ENCODE measurements at places on chromosomes 6 and 20.

GRCh38 chr6:40845553-40845952 is 193.5 kb downstream of the UNC5CL start:
- DNase-seq = peak; percentile 51

GRCh38 chr6:92790381-92790780 is 629.0 kb downstream of the EPHA7 start:
- no peak for DNase-seq

GRCh38 chr20:44526129-44526528 is 4.3 kb upstream of the SERINC3 start:
- DNase-seq = no peak

DNA sequence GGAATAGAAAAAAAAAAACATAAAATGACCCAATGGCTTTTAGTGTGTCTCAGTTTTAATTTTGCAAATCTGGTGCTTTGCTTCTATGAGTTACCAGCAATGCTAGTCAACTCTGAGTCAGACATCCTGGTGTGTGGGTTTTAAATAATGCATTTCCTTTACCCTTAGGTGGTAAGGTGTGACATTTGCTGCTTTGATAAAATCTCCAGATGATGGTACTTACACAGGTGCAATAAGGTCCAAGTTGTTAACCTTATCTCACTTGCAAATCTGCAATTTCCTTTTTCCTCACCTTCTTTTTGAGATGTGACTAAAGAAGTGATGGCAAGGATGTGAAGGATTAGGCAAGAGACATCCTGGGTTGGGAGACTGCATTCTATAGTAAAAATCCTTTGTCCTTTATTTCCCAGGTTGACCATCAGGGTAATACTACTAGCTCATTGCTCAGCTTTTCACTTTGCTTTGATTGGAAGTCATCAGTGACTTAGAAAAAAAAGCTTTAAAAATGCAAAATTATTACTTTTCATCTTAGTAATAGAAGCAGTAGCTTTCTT is 818.5 kb upstream of the FLRT3 start:
- no peak for DNase-seq

DNA sequence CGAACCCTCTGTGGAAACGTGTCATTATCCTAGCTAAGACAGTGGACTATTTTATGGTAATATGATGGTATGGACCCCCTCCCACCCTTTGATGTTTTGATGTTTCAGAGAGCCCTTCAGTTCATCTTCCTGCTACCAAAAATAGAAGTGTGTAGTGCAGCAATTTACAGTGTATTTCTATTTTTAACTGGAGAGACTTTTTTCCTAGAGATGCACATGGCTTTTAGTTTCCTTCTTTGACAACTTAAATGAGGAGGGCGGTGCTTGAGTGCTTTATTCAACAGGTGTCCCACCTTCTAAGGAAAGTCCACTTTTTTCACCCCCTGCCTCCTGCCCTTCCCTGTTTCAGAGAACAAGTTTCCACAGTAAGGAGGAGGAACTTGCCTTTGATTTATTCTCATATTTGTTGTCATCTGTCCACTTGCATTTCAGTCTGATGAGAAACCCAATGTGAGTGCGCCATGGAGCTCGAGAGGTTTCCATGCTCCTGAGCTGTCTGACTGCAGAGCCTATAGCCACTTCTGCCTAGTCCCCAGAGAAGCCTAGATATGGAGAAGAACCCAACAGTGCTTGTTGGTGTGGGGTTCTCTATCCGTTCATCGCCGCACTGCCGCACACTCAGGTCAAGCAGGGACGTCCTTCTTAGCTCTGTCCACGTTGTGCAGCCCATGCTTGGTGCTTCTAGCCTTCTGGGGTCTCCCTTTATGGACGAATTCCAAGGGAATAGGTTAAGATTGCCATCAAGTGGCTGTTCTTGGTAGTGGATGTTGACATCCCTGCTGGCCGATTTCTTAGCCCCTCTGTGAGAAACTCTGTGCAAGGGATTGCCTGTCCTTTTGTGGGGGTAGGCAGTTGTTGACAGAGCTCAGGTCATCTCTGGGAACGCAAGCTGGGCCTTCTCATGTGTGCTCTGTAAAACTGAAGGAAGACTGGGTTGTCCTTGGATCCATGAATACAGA is 144.2 kb downstream of the JARID2 start:
- peak; percentile 44 for DNase-seq

Measured in activated CD8-positive, alpha-beta T cell treated with anti-CD3 and anti-CD28 coated beads for 36 hours (primary cell).